Suprapubic skin (tissue), 4 donors: ENCODE measurements at places on chromosomes 6 and 20. TPM values are rescaled to one million over a fixed set of nuclear protein-coding genes. Genes with fewer than 3 reads are reported as not detected.

GRCh38 chr20:25321991-25322390 lies 68.6 kb downstream of the ABHD12 start:
- H3K36me3 ChIP-seq: peaks cover 29% of the 10 kb centered on the region
- peaks cover 7% of the 10 kb centered on the region for H3K4me1 ChIP-seq
- no peak for DNase-seq
- H3K27ac ChIP-seq: no peak overlapping the region
- no peaks in the 10 kb centered on the region for H3K27me3 ChIP-seq

GRCh38 chr6:22250486-22250885 lies 46.4 kb downstream of the PRL start:
- no peaks in the 10 kb centered on the region for H3K27me3 ChIP-seq
- DNase-seq: no peak
- no peaks in the 10 kb centered on the region for H3K36me3 ChIP-seq
- no peak overlapping the region for H3K27ac ChIP-seq

DNA sequence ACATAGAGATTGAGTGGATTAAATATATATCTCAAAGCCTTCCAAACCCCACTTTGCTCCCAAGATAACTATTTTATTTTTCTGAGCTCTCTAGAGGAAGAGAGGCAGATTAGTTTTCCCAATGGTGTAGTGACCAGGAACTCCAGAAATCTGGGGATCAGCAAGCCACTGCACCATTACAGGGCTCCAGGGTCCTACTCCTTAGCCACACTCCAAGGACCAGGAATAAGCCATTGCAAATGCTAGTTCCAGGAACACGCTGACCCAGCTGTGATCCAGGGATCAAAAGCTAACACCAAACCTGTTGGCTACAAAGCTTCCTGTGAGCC lies 97.7 kb upstream of the IYD start:
- H3K27me3 ChIP-seq: no peaks in the 10 kb centered on the region
- DNase-seq: no peak
- no peak overlapping the region for H3K4me3 ChIP-seq
- peaks cover 70% of the 10 kb centered on the region for H3K4me1 ChIP-seq

- H3K36me3 ChIP-seq: no peaks in the 10 kb centered on the region
- H3K27me3 ChIP-seq: no peaks in the 10 kb centered on the region
- no peaks in the 10 kb centered on the region for H3K4me1 ChIP-seq
- no peak overlapping the region for H3K4me3 ChIP-seq
Measured at GRCh38 chr6:156508923-156509322, 268.3 kb upstream of the ARID1B start.

GRCh38 chr6:7672066-7673062 lies 53.5 kb upstream of the BMP6 start:
- no peaks in the 10 kb centered on the region for H3K36me3 ChIP-seq
- DNase-seq: no peak
- peaks cover 39% of the 10 kb centered on the region for H3K4me1 ChIP-seq
- peak overlapping the region; percentile 34 for H3K4me3 ChIP-seq

DNA sequence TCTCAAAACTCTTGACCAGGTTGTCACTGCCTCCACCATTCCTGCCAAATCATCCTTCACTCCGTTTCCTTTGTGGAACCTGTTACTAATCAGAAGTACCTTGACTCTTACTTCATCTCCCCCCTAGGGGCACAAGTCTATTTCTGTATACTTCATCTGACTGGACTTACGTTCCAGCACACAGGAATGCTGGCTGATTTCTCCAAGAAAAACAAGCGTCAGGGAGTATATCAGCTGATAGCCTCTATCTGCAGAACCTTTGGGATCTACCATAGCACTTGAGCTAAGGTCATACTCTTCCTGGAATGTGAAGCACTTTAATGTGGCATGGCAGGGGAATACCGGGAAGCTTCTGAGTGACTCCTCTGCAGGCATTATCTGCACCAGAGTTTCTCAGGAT lies 178.1 kb upstream of the MOCS1 start:
- peaks cover 11% of the 10 kb centered on the region for H3K27me3 ChIP-seq
- H3K4me1 ChIP-seq: no peaks in the 10 kb centered on the region
- DNase-seq: no peak
- no peak overlapping the region for H3K27ac ChIP-seq
- H3K36me3 ChIP-seq: no peaks in the 10 kb centered on the region

BPI gene
- not detected for total RNA-seq

POLR1H gene
- 21.9 TPM for total RNA-seq

AIG1 gene
- 14.5 TPM for total RNA-seq

GMEB2 gene
- 16.6 TPM for total RNA-seq
